ENCODE measurements at places on chromosomes 16 and 17.
A peak's percentile ranks its signal among the peaks of the same experiment; 100 is the strongest.

GRCh38 chr17:69090365-69090764 lies 29.6 kb upstream of the ABCA9 start:
- DNase-seq = no peak

GRCh38 chr16:46583036-46583435 lies 38.1 kb downstream of the SHCBP1 start:
- DNase-seq = no peak

GRCh38 chr17:28406473-28406814 lies 432 bp upstream of the SLC46A1 start:
- DNase-seq = no peak

DNA sequence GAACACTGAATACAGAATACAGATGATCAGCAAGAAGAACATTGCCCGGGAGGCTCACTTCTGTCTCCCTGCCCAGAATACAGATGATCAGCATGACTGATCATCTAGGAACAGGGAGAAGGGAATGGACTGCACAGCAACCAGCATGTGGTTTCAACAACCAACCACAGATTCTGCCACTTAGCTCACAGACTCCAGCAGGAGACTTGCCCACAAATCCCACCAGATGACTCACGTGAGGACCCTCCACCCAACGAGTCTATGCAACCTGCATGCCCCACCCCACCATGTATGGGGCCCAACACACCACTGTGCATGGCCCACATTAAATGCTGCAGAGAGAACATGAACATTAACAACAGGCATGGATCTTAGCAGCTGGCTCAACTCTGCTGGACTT lies 36.1 kb upstream of the ALOX12 start:
- DNase-seq = no peak

- peak; percentile 44 for DNase-seq
These were observed 232.8 kb downstream of the SEC14L1 start for GRCh38 chr17:77373299-77374169.

- DNase-seq = no peak
These were observed 12.9 kb downstream of the VASN start for GRCh38 chr16:4384509-4384942.

- no peak for DNase-seq
These were observed 4.7 kb upstream of the NEUROD2 start for GRCh38 chr17:39612291-39612894.

- no peak for DNase-seq
These were observed 6.3 kb upstream of the MMP28 start for GRCh38 chr17:35801583-35802224.

DNA sequence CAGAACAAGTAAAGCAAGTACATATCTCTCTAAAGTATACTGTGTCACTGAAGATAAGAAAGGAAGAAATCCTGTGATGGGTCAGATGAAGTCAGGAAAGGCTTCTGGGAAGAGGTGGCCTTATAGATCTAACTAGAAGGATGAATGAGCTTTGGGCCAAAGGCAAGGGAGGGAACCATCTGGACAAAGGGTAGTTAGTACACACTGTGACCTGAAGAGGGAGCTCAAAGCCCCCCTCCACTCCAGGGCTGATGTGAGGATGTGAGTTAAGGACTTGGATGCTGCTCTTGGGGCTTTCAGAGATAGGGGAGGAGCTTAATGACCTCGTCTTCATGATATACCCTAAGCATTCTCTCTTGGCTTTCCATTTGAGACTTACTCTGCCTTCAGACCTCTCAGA lies 185.3 kb upstream of the CACNG3 start:
- DNase-seq = peak; percentile 37

- DNase-seq = no peak
These were observed 13.3 kb upstream of the IL17C start for GRCh38 chr16:88624977-88625576.

GRCh38 chr16:14286368-14287230 lies 215.5 kb downstream of the MRTFB start:
- no peak for DNase-seq

DNA sequence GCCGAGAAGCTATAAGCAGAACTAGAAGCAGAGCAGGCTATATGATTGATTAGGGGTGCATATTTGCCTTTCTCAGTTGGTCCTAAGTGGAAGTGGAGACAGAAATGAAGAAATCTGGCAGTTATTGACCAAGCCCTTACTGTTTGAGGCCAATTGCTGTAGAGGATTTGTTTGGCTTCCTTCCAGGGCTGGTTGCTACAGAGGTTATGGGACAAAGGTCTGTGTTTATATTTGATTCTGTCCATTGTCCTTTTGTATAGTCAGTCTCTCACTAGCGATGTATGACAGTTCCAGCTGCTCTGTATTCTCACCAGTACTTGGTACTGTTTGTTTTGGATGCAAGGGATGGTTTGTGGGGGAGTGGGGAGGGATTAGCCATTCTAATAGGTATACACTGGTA lies 7.3 kb upstream of the ALOX15 start:
- no peak for DNase-seq

GRCh38 chr17:5509482-5509881 lies 23.1 kb downstream of the MIS12 start:
- DNase-seq = peak; percentile 28

DNA sequence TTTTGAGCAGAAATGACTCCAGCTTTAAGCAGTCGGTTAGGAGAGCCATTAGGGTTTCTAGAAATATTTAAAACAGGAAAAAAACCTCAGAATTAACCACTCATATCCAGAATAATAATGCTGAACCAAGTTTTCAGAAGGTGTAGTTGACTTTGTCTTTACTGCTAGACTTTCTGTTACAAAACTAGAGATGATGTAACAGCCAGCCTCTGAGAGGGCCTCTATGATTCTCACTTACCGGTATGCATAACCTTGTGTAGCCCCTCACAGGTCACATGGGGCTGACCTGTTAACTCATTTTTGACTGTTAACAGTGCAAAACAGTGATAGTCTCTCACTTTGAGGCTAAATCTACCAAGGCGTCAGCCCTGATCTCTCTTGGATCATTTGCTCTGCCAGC lies 74.3 kb downstream of the TEX14 start:
- no peak for DNase-seq

DNA sequence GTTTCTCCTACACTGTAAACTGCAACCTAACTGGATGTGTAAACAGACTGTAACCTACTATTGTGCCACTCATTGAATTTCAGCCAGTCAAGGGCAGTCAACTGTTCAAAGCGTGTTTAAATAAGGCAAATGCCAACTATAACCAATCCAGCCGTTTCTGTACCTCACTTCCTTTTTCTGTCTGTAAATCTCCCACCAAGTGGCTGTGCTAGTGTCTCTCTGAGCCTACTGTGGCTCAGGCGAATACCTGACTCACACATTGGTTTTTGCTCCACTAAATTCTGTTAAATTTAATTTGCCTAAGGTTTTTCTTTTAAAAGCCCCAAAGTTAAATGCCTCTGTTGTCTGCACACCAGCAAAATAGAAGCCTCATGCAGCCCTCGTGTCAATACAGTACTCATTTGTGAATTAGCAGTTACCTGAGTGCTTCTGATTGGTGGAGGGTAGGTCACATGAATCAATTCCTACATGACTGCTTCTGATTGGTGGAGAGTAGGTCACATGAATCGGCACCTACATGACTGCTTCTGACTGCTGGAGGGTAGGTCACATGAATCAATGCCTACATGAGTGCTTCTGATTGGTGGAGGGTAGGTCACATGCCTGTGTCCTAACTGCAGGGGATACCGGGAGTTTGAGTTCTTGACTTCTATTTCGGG lies 31.1 kb upstream of the CCR7 start:
- DNase-seq = peak; percentile 52

Data from kidney tubule cell (primary cell).